ENCODE measurements at places on chromosomes 12 and 14.
A peak's percentile ranks its signal among the peaks of the same experiment; 100 is the strongest.

DNA sequence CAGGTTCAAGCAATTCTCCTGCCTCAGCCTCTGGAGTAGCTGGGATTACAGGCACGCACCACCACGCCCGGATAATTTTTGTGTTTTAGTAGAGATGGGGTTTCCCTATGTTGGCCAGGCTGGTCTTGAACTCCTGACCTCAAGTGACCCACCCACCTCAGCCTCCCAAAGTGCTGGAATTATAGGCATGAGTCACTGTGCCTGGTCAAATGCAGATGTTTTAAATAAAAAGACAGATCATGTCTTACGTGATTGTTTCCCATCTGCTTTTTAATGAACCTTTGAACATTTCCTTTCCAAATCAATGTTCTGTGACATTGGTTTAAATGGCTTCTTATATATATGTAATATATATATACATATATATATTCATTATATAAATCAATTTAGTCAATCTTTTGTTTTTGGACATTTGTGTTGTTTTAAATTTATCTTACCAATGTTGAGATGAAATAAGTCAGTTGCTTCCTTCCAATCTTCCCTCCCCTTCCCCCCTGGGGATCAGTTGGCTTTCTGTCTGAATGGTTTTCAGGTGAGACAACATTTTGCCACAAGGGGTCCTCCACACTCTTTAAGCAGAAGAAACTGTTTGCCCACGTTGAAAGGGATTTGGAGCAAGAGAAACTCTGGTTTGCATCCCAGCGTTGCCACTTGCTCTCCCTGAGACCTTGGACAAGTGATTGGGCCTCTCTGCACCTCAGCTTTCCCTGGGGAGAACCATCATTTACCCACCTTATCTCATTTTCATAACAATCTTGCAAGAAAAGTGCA, 47.6 kb upstream of the RBM19 start:
- no peak for DNase-seq

- DNase-seq = peak; percentile 88
These were observed 21.4 kb upstream of the APPL2 start for GRCh38 chr12:105257321-105257728.

- DNase-seq = no peak
These were observed 287.0 kb upstream of the FKBP4 start for GRCh38 chr12:2507814-2508213.

DNA sequence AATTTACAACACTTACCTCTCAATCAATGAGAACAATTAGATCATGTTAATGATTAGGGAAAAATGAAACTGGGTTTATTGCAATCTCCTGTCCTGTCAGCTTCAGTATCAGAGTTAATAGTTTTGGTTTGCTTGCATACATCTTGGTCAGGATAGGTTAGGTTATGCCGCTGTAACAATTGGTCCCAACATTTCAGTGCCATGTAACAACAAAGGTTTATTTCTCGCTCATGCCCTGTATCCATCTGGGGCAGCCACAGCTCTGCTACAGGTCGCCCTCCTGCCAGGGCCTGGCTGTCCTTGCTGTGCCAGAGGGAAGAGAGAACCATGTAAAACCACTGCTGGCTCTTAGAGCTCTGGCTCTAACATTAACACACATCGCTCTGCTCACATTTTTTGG, 30.5 kb upstream of the SPTLC2 start:
- no peak for DNase-seq

DNA sequence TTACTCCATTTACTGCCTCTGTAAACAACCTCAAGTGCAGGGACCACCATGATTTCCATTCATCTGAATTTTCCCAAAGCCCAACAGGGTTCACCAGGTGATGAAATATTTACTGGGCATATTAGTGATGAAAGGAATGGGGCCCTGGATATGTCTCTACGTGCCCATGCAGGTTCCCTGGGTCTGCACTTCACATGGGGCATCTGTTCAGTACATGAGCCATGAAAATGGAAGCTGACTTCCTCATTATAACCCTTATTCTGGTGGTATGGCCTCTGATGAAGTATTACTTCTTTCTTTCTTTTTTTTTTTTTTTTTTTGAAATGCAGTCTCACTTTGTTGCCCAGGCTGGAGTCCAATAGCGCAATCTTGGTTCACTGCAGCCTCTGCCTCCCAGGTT, 26.5 kb upstream of the CORO1C start:
- DNase-seq = no peak

GRCh38 chr12:27506645-27507189, 17.3 kb upstream of the PPFIBP1 start:
- DNase-seq = no peak

- DNase-seq = no peak
These were observed 51.1 kb downstream of the TRAFD1 start for GRCh38 chr12:112176321-112177010.

DNA sequence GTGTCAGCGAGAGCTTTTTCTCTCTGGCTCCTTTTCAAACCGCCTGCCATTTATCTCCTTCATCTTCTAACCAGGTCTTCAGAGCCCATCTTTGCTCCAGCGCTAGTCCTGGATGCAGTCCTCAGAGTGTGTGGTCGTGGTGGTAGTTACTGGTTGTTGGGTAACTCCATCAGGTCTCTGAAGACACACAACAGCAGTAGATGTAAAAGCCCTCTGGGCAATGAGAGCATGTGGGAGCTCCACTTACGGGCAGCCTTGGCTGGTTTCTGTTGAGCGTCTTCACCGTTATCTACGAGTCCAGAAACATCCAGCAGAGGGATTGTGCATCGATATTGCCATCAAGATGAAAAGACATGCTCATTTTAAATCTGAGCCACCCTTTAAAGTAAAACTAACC, 61.2 kb downstream of the FBXL14 start:
- no peak for DNase-seq

GRCh38 chr12:3279415-3279780, 202.2 kb downstream of the TSPAN9 start:
- no peak for DNase-seq

GRCh38 chr12:52524898-52525591, 4.9 kb upstream of the KRT5 start:
- no peak for DNase-seq

- DNase-seq = no peak
These were observed 16.1 kb downstream of the ERP29 start for GRCh38 chr12:112029301-112029700.

- DNase-seq = no peak
These were observed 202.5 kb downstream of the CALM1 start for GRCh38 chr14:90599339-90599738.

- DNase-seq = no peak
These were observed 142.6 kb downstream of the PPM1H start for GRCh38 chr12:62792236-62792870.

- peak; percentile 58 for DNase-seq
These were observed 15.1 kb downstream of the NDUFA9 start for GRCh38 chr12:4663971-4664505.

DNA sequence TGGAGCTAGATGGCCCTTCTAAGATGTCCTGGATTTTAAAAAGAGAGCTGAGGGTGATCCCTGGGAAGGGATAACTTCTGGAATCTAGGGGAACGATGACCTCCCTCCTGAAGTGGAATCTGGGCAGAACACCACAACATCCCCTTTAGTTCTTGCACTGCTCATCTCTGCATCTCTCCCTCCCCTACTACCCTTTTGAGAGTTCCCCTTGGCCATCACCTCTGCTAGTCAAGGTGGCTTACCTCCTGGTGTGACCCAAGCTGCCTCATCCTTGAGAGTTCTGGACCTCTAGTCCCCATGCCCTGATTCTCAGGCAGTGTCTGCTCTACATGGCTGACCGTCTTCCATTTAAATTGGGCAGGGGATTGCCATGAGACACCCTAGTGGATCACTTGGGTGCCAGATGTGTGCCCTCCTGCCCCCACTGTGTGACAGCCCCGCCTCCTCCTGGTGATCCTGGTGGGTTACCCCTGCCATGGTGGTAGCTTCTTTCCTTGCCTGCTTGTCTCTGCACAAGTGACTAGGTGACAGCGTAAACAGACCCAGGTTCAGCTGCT, 216.4 kb downstream of the PCNX1 start:
- DNase-seq = no peak

DNA sequence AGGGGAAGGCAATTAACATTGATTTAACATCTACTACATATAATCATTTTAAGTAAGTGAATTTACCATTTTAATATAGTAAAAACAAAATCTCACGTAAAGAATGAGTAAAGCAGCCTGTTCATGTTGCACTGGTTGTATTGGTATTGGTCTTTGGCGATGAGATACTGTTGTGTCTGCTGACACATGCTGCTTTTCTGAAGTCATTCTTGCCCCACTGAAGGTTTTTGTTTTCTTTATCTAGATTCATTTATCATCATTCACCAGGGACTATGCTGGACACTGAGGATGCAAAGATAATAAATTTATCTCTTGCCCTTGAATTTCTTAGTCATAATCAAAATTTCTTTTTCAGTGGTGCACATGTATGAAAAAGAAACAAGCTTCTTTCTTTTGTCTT, 246.2 kb upstream of the NPAS3 start:
- DNase-seq = no peak

DNA sequence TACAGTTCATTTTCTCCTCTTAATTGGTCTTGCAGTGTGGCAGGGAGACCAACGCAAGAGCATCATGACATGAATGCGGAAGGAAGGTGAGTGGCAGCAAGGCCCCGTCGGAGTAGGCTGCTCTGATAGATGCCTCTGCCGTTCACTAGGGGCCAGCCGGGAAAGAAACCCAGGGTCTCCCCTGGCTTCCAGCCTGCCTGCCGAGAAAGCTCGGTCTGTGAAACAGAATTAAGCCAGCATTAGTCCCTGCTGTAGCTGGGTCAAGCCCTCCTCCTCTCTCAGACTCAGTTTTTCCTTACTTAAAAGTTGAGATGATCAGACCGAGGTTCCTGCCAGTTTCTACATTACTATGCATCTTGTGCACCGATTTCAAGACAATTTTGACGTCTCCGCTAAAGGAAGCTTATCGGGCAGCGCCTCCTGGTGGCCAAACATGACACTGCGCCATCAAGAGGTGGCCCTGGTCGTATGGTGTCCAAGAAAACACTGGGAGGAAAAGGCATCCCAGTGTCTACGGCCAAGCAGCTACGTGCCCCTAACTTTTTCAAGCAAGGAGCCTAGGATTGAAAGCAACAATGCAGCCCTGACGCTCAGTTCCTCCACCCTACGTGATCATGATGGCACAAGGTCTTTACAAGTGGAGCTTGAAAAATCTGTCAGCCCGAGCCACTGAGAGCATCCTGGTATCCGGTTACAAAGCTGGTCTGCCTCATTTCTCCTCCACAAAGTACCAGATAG, 131.6 kb downstream of the KSR2 start:
- peak; percentile 58 for DNase-seq

DNA sequence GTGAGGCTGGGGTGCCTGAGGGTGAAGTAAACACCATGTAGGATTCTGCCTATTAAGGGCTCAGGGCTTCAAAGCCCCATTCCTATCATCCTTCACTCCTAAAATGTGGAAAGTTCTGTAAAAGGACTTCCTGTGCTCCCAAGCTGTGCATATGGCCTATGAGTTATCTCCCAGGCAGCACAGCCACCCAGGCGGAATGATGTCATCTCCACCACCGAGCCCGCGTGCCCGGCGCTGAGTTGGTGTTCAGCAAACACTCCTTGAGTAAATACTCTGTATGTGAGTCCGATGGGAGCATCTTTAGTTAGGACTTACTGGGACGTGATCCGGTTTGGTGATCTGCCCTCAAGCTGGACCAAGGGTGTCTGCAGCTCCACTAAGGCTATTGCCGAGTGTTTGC, 437.3 kb downstream of the MED13L start:
- no peak for DNase-seq

- no peak for DNase-seq
These were observed 122.7 kb upstream of the MDM1 start for GRCh38 chr12:68454892-68455291.

DNA sequence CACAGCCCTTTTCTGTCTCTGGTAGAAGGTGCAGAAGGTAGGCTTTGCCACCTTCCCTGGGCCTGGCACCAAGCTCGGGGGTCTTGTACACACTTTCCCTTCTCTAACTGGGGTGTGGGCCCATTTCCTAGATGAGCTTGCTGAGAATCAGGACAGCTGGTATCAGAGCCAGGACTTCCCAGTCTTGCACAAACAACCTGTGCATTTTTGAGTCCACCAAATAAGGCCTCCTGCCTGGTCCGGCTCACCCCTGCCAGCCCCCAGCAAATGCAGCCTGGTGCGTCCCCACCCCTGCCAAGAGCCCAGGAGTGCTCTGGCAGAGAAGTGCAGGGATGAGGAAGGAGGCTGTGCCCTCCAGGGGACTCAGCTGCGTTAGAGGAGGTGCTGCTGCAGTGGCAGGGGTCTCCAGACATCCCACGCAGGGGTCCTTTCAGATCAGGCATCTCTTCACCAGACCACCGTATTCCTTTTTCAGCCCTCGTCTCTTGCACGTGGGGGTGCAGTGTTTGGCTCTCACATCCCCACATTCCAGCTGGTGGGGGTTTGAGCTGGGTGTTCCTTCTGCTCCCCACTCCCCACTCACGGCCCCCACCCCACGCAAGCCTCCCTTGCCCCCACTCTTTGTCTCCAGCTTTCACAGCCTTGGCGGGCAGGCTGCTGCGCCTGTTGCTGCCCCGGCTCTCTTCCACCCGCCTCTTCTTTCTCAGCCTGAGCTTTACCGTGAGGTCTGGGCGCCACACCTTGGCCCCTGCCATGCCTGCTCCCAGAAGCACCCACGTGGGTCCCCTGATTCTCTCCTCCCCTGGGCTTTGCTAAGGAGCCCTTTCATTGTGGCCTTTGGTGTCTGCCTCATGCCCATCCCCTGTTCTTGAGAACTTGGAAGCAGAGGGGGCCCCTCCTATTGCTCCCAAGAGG, 32.3 kb downstream of the MEG3 start:
- no peak for DNase-seq

GRCh38 chr14:105204931-105205672, 24.0 kb upstream of the NUDT14 start:
- no peak for DNase-seq

DNA sequence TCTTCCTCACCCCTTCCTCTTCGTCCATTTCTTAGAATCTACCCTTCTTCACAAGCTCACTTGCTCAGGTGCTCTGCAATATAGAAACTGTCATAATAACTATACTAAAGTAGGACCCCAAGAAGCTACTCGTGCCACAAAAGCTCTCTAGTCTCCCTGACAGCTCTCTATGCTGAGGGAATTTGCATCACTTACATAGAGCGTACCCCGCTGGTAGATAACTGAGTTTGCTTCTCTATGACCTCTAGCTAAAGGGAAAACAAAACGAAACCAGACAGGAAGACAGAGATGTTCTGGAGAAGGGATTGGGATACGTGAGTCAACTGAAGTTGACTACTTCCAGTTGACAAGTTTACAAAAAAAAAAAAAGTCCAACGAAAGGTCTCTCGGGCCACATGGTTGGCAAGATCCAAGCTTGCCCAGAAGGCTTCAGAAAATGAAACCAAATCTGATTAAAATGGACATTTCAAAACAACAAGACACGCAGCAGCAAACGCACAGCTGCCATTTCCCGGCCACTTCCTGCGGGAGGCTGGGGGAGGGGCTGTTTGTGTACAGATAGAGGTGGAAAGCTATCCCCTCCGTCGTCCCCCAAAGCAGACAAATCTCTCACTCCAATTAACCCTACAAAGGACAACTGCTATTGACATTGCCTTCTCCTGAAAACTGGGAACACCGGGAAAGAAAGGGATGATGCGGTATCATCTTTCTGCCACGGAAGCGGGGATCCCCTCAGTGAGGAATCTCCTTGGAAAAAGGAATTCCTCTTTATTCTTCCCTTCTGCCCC, 1.3 kb downstream of the BAZ2A start:
- DNase-seq = peak; percentile 45

Data from kidney glomerular epithelial cell (primary cell).